Occipital lobe (tissue), 3 donors: ENCODE measurements at places on chromosomes 5 and 9. TPM values are rescaled to one million over a fixed set of nuclear protein-coding genes. Genes with fewer than 3 reads are reported as not detected.

DNA sequence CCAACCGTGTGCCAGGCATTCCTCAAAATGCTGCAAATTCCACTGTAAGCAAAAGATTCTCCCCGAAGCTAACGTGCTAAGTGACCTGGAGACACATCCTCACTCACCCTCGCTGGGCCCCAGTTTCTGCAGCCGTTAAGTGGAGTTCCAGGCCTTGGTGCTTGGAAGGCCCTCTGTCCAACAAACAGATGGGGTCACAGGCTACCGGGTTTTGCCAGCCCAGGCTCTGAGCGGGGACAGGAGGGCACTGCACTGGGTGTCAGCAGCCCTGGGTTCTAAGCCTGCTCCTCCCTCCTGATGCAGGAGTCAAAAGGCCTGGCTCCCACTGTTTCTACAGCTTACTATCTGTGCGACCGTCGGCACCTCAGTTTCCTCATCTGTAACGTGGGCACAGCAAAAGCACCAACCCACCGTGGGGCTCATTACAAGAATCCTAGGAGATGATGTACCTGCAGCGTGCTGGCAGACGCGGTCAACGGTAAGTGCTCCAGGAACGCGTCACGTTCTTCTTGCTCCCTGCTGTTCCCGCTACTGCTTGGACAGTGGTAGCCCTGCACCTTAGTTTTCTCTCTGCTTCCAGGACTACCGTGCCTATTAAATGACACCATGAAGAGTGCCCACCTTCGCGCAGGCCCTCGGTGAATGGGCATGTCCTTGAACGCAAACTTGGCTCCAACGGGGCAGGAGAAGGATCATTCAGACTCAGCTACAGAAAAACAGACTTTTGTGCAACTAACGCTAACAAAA is 84.8 kb downstream of the ADAMTS2 start:
- DNase-seq, result no peak

ARL14EPL gene
- not detected for total RNA-seq

CCDC192 gene
- not detected for total RNA-seq

COL5A1 gene
- total RNA-seq, result 4.5 TPM

DNA sequence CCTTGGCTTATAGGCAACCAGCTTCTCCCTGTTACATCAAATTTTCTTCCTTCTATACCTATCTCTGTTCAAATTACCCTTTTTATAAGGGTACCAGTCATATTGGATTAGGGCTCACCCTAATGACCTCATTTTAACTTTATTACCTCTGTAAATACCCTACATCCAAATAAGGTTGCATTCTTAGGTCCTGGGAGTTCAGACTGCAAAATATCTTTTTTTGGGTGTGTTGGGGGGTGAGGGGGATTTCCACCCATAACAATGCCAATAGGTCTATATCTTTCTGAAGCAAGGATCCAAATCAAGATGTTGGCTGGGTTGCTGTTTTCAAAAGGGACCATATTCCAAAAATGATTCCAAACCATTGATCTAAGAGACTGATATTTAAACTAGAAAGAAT is 141.7 kb downstream of the XRCC4 start:
- no peak for DNase-seq

DNA sequence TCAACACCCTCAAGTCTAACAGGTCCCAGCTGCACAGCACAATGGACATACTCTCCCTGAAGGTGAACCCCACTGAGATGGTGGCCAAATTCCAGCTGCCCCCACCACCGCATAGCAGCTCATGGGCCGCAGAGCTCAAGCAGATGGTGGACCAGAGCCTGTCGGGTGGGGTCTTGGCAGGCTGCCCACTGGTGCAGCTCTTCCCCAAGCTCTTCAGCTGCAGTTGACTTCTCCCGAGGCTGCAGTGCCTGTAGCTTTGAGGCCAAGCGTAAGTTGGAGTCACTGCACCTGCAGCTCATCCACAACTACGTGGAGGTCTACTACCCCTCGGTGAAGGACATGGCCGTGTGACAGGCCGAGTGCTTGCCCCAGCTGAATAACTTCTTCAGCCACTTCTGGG is 56.6 kb upstream of the SPTLC1 start:
- DNase-seq, result no peak

GRCh38 chr9:115211413-115212124 is 93.6 kb upstream of the TNC start:
- DNase-seq, result no peak

SHC3 gene
- total RNA-seq, result 51.5 TPM

- no peak for DNase-seq
These were observed 7.9 kb downstream of the FLT4 start for GRCh38 chr5:180641566-180641900.

DNA sequence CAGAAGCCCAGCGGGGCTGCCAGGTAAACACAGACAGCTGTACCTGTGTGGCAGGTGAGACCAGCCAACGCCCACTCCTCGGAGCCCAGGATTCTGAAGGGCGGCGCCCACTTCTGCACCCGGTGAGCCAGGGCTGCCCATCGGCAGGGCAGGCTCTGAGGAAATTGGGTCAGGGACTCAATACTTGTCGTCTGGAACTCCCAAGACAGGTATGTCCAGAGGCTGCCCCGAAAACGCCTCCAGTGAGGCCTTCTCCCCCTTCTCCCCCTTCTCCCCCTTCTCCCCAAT is 19.8 kb downstream of the GLT6D1 start:
- no peak for DNase-seq

CNTNAP3B gene
- total RNA-seq, result 68.5 TPM
